ENCODE measurements at places on chromosomes 11 and 22.

GRCh38 chr22:48632646-48633246, 1194.9 kb downstream of the BRD1 start:
- no peak for DNase-seq

- no peak for DNase-seq
Measured at GRCh38 chr11:64234647-64235379, 429 bp downstream of the VEGFB start.

DNA sequence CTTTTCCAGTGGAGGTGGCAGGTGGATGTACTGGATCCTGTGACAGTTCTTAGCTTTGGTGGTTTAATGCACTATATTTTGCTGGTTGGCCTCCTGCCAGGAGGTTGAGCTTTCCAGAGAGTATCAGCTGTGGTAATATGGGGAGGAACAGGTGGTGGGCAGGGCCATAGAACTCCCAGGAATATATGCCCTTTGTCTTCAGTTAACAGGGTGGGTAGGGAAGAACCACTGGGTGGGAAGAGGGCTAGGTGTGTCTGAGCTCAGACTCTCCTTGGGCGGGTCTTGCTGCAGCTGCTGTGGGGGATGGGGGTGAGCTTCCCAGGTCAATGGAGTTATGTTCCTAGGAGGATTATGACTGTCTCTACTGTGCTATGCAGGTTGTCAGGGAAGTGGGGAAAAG, 203.8 kb downstream of the DLG2 start:
- DNase-seq, result no peak

DNA sequence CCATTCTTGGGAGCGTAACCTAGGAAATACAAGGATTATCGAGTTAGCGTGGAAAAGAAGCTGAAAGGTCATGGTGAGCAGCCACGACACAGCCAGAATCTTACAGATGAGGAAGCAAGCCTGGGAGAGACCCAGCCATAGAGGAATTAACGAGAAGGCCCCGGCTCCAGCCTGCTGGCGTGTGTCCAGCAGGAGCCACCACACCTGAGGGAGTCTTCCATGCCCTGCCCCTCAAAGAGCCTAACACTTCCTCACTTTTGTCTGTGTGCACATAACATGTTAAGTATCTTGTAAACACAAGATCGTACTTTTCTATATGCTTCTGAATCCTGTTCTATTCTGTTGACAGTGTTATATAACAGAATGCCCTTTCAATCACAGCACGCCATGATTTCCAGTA, 18.1 kb downstream of the CECR2 start:
- DNase-seq, result no peak

- no peak for DNase-seq
Measured at GRCh38 chr11:10350334-10350733, 45.5 kb downstream of the ADM start.

GRCh38 chr11:71178076-71178475, 74.3 kb downstream of the SHANK2 start:
- no peak for DNase-seq

- DNase-seq, result no peak
Measured at GRCh38 chr22:27872488-27872887, 46.6 kb downstream of the PITPNB start.

DNA sequence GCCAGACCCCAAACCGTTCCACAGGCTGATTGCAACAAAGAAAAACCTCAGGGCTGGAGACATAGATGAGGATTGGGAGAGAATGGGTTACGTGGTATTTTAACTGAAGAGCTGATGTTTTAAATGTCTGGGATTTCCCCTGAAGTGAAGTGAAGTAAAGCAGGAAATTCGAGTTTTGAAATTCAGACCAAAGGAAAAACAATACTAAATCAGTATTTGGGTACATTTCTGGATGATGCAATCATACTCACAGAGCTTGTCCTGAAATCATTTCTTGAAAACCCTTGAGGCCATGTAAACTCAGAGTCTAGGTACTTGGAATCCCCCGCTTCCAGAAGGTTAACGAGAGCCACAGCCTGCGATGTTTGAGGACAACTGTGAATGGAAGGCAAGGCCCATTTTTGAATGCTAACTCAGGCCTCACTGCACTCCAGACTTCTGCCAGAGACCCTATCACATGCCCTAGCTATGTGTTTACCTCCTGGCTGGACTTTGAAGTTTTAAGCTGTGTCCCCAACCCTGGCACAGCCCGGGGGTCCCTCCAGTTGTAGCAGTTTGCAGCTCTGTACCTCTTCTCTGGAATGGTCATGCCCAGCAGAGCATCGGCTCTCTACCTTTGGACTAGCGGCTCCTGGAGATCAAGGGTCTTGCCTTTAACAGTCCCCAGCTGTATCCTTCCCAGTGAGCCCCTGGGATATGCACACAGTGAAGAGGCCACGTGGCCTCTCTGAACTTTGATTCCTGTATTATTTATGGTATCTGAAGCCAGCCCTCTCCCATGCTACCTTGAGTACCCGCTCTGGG, 5.4 kb upstream of the FTH1 start:
- DNase-seq, result peak; percentile 87

DNA sequence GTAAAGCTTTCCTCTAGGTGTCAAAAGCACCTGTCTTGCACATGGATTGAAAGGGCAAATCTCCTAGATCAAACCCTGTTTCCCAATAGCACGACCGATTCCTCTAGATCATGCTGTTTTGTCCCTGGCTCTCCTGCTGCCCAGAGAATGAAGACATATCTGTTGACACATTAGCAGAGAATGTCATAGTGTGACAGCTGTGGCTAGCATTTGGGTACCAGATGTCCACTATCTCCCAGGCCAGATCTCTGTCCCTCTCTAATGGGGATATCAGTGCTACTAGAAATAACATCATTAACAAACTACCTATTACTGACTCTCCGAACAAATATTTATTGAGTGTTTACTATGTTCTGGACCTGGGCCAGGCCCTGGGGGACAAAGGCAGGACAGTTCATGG, 72.4 kb upstream of the ISX start:
- DNase-seq, result no peak

DNA sequence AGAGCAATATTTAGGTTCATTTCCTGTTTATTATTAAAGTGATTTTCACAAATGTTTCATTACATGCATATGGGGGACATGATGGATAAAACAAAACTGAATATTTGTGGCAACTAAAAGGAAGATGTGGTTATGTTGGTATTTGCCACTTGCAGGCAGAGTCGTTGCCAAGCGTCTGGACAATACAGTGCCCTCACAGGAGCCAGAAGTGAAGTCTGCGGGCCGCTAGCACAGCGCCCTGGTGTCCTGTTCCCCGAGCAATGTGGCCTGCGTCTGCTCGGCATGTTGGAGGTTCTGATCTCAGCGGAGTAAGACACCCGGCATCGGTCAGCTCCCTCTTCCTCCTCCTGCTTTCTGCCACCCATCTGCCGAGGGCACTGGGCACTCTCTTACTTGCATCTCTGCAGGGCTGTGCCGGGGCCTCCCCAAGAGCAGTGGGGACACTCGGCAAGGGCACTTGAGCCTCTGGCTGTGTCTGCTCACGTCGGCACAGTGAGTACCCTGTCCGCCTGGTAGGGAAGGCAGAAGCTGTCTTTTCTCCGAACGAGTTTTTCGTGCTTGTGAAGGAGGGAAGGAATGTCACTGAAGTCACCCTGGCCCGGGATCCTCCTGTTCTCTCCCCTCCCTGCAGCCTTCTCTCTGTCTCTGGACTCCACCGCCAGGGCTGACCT, 10.5 kb upstream of the TTLL12 start:
- DNase-seq, result no peak

DNA sequence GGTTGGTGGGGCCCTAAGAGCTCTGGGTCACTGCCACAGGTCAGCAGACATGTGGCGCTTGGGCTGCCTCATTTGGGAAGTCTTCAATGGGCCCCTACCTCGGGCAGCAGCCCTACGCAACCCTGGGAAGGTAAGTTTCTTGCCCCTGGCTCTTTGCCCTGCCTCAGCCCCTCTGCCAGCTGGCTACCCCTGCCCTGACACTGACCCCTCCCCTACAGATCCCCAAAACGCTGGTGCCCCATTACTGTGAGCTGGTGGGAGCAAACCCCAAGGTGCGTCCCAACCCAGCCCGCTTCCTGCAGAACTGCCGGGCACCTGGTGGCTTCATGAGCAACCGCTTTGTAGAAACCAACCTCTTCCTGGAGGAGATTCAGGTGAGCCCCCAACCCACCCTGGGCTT, 1.9 kb downstream of the SCYL1 start:
- DNase-seq, result no peak

GRCh38 chr11:95338430-95338991, 107.5 kb upstream of the SESN3 start:
- DNase-seq, result no peak

- no peak for DNase-seq
Measured at GRCh38 chr22:18095101-18095805, 15.4 kb upstream of the TUBA8 start.

GRCh38 chr11:62501432-62501891, 45.1 kb downstream of the AHNAK start:
- no peak for DNase-seq

GRCh38 chr11:114949614-114950351, 271.5 kb downstream of the NXPE2 start:
- no peak for DNase-seq

DNA sequence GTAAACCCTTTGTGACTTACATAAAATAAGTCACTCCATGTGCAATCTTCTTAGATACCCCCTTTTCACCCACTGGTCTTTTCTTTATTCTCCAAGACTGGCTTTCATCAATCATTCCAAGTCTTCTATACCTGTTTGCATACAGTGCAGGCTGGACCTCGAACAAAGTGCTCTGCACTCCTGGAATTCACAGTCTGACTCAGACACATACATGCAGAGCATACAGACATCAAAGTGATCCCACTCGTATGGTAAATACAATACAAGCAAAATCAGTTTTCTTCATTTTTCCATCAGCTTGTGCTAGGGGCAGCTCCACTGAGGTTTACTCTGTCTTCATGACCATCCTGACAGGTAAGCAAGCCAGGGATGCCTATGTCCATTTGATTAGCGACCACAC, 16.8 kb upstream of the TMPRSS5 start:
- DNase-seq, result no peak

DNA sequence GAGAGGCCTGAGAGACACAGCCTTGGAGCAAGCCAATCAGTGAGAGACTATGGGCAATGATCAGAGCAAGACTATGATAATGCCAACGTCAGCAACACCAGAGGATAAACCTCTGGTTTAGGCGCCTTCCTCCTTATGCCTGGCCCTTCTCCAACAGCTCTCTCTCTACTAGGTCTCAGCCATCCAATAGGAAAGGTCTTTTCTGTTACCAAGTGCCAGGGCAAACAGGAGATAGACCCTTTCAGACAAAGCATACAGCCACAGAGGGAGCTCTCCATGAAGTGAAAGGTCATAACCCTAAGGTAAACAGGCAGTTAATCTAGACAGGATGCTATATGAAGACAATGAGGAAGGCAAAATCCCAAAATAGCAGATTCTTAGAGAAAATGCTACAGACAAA, 9.5 kb downstream of the STK33 start:
- DNase-seq, result no peak

DNA sequence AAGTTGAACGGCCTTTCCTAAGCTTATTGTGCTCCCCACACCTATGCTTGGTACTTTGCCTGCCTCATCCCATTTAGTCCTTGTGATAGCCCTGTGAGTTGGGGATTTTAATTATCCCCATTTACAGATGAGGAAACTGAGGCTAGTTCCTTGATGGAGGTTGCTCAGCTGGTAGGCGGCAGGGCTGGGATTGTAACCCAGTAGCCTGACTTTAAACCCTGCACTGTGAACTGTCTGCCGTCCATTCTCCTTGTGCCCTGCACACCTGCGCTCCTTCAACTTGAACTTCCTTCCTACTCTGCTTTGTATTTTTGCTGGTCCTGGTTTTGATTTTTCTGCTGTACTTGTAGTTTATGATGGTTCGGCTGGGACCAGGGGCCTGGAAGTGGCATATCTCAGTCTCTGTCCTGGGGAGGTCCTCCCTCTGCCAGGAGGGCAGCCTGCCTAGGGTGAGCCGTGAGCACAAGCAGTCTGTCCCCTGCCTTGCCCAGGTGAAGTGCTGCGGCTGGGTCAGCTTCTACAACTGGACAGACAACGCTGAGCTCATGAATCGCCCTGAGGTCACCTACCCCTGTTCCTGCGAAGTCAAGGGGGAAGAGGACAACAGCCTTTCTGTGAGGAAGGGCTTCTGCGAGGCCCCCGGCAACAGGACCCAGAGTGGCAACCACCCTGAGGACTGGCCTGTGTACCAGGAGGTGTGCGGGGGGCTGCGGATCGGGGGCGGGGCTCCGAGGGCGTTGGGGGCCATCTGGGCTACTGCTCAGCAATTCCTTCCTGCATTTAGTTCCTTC, 52.4 kb downstream of the CD82 start:
- DNase-seq, result no peak

DNA sequence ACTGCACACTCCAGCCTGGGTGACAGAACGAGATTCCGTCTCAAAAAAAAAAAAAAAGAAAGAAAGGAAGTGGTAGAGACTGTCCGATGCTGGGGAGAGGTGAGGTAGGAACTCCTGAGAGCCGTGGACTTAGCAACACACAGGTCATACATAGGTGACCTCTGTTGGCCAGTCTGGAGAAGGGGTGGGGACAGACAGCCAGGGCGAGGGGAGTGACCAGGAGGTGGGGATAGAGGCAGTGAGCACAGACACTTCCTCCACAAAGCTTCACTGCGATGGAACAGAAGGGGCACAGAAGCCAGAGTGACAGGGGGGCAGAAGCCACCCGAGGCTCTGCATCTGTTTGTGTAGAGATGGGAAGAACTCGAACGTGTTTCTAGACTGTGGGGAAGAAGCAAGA, 47.1 kb downstream of the MYH9 start:
- DNase-seq, result no peak

DNA sequence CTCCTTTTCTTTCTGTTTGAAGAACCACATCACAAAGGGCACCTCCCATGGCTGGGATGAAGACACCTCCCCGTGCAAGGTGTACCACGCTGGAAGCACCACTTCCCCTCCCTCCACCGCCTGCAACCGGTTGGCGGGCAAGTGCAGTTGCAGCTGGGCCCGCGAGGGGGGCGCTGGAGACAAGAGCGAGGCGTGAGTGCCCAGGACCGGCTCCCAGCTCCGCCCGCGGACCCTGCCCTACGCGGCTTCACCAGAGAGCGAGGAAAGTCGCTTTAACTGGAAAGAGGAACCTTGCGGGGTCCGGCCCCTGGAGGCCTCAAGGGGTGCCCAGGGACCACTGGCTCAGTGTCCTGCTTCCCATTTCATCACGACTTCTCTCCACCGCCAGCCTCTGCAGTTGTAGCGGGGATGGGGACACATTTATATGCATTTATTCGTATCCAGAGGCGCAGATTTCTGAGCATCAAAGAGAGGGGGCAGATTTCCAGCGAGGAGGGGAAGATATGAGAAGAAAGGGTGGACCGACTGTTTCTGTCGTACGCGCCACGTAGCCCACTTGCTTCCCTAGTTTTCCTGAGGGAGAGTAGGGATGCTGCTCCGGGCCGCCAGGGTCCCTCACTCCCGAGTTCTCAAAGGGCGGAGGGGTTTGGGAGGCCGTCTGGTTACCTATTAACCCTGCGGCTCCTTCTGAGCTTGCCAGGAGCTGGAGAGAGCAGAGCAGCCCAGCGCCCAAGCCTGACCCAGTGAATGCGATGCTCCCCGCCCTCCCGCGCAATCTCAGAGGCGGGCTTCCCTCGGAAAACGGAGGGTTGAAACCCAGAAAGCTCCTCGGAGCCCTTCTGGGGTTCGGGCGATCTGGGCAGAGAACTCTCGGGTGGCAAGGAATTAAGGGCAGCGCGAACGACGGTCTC, 3.5 kb downstream of the ESAM start:
- DNase-seq, result no peak
